Right lung (tissue), 10 donors: ENCODE measurements at places on chromosomes 6 and 20. TPM values are rescaled to one million over a fixed set of nuclear protein-coding genes. Genes with fewer than 3 reads are reported as not detected.

DNA sequence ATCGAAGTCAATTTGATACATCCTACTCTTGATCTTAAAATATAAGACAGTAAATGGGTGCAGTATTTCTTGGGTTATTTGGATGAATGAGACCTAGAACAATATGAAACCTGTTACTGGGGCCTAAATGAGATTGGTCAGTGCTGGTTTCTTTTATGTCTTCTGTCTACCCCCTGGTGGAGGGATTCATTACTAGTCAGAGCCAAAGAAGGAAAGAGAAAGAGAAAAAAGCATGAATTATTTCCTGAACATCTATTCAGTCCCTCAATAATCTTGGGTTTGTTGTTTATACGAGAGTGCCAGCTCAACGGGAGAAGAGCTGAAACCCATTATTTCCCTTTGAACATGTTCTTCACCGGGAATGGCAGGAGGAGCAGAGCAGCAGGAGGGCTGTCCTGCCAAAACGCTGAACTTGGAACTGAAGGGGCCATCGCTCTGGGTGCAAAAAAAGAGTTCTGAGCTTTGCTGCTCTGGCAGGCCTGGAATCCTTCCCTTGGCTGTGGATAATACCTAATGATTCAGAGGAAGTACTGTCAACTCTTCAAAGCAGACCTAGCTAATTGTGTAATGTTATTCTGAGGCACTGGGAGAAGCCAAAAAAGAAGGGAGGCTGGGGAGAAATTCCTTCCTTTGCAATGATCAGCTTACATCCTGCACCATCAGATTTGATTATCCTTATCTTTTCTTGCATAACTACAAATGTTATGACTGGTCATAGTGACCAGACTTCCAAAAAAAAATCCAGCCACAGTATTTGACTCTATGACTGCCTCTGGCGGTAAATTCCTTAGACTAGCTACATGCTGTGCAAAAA lies 72.0 kb downstream of the BLOC1S5 start:
- DNase-seq, result peak; percentile 57

GRCh38 chr6:33851959-33852358 lies 48.2 kb upstream of the MLN start:
- DNase-seq, result no peak

DNA sequence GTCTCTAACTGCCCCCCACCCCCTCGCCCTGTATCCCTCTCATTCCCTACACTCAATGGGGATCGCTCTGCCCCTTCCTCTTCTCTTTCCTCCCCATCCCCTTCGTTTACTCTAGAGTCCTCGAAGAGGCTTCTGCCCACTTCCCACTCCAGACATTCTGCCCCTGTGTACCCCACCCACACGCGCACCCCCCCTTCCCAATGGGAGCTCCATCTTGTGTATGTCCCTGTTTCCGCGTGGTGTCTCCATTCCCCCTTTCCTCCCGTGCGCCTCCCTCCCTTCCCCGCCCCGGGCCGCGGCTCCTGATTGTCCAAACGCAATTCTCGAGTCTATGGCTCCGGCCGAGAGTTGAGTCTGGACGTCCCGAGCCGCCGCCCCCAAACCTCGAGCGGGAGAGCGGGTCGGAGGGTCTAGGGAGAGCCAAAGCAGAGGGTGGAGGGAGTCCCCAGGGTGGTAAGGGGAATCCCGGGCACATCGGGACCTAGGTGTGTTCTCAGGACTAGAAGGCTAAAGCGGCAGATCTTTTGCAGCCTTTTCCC lies 679 bp upstream of the RING1 start:
- DNase-seq, result peak; percentile 64

- no peak for DNase-seq
These were observed 84.5 kb upstream of the EYA4 start for GRCh38 chr6:133156689-133157088.

DNA sequence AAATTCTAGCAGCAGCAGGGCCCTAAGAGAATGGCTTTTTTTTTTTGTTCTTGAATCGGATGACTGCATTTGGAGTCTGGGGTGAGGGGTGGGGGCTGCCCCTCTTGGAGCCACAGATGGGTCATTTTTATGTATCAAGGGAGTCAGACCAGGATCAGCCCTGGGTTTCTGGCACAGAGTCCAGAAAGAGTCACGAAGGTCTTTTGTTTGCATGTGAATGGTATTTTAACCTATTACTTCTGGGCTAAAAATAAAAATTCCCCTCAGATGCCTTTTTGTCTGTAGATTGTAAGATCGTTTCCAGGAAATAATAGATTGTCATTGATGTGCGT lies 72.5 kb downstream of the PHACTR3 start:
- no peak for DNase-seq

DNA sequence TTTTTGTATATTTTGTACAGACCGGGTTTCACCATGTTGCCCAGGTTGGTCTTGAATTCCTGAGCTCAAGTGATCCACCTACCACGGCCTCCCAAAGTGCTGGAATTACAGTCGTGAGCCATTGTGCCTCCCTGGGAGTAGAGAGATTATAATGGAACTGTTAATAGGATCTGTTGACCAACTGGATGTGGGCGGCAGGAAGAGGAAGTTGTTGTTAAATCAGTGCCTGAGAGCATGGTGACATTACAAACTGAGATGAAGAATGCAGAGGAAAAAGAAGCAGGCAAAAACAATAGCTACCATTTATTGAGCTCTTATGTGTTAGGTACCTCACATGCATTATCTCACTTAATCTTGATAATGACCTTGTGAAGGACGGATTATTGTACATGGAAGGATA lies 9.2 kb upstream of the L3MBTL3 start:
- DNase-seq, result no peak

Gene CALHM6
- 3.1 TPM for polyA plus RNA-seq

Gene ZSCAN23
- 18.4 TPM for polyA plus RNA-seq
